ENCODE measurements at places on chromosomes 11 and 22. TPM values are rescaled to one million over a fixed set of nuclear protein-coding genes. Genes with fewer than 3 reads are reported as not detected.

DNA sequence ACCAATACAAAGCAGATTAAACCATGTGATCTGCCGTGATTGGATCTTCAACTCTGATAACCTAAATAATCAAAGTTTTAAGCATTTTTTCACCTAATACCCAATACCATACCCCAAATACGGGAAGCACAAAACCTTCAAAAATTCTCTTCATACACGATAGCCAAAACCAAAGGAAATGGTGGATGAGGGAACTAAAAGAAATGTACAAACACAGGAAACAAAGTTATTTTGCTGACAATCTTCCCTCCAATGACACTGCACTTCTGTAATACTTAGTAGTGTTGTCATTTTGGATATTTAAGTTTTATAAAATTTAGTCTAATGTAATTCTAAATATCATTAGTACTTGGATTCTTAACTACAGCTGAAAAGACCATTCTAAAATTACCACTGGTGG is 27.0 kb downstream of the CSTF3 start:
- DNase-seq: no peak

DNA sequence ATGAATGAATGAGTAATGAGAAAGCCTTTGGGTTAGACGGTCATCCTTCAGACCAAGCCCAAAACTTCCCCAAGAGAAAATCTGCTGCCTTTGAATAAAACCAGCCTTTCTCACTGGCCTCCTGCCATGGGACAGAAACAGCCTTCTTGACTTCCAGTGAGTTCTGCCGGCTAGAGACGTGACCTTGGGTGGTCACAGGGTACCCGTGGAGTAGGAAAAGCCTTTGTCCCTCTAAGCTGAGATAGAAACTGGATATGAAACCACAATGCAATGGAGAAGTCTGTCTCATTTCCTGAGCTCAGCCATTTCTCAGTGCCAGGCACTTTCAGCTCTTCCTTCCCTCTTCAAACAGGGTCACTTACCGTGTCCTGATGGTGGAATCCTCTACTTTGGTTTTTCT is 21.2 kb upstream of the YWHAH start:
- no peak for DNase-seq

DNA sequence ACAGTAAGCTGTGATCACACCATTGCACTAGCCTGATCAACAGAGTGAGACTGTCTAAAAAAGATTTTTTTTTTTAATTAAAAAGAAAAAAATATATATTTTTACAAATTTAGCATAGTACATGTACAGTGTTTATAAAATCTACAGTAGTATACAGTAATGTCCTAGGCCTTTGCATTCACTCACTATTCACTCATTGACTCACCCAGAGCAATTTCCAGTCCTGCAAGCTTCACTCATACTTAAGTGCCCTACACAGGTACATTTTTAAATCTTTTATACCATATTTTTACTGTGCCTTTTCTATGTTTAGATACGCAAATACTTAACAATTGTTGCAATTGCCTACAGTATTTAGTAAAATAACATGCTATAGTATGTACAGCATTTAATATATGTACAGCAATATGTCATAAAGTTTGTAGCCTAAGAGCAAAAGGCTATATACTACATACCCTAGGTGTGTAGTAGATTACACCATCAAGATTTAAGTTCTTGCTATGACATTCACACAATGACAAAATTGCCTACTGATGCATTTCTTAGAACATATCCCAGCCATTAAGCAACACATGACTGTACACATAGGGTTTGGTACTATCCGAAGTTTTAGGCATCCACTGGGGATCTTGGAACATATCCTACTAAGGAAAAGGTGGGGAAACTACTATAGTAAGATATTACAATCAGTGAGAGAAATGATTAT is 22.8 kb downstream of the PIK3C2A start:
- DNase-seq: no peak

- DNase-seq: no peak
Observed at GRCh38 chr22:37918580-37919270, 12.6 kb downstream of the MICALL1 start.

DNA sequence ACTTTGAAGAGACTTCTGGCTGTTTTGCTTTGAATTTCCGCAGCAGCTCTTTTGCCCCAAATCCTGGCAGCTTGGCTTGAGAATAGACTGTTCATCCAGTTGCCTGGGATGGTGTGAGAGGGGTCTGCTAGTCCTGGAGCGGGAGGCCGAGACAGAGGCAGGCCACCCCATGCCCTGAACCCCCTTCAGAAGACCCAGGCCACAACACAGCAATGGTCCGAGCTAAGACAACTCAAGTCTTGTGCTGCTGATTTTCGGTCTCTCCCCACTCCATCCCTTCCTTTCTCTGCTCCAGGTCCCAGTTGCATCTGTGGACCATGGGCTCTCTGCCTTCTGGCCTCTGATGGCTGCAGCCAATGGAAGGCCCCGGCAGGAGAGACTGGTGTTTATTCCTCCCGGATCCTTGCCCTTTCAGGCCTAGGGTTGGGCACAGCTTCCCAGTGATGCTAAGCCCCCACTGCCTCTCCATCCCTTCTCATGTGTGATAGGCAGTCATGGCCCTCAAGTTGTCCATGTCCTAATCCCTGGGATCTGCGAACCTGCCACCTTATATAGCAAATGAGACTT is 31.9 kb upstream of the TP53I11 start:
- no peak for DNase-seq

- DNase-seq: peak; percentile 98
Observed at GRCh38 chr22:37904572-37905533, 1.2 kb upstream of the MICALL1 start.

DNA sequence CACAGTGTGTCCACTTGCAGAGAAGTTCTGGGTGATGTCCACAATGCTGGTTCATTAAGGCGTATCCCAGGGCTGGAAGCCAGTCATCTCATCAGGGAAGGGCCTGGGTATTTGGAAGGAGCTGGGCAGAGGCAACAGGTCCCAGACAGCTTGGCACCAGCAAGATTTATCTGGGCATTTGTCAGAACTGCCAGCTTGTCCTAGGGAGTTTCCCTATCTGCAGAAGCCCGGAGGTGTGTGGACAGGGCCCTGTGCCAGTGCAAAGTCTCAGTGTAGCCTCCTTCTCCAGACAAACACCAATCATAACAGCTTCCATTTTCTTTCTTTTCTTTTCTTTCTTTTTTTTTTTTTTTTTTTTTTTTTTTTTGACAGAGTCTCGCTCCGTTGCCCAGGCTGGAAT is 125.3 kb upstream of the TIMP3 start:
- DNase-seq: no peak

DNA sequence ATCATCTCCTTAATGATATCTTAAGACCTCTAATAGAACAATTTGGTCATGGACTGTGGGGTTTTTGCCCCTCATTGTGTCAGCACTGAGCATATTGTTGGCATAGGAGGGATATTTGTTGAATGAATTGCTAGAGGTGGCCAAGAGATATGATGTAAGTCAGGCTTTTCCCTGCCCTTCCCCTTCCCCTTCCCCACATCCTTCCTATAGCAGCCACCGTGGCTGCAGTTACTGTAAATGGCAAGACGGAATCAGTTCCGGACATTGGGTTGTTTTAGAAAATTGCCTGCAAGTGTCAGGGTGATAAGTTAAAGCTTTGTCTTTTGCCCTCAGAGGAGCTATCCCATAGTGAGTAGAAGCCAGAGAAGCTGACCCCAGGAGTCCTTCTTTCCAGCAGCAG is 23.0 kb downstream of the LIMK2 start:
- DNase-seq: no peak

DNA sequence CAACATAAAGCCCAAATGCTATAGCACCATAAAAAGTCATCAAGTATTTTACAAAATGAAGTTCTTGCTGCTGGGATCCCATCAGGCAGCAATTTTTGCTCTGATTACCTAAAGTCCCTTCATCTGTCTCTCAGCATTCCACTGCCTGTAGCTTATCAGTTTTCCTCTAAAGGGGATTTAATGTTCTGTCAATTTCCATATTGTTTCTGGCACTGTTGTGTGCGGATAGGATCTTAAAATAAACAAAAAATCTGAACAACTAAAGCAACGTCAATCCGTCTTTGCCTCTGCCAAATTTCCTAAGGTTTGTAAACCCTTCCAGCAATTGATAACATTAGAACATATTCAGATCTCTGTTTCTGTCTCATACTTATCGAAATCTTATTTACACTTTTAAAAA is 1126.3 kb upstream of the RAG2 start:
- DNase-seq: no peak

GRCh38 chr22:24435323-24435645 is 7.9 kb downstream of the ADORA2A start:
- no peak for DNase-seq

DNA sequence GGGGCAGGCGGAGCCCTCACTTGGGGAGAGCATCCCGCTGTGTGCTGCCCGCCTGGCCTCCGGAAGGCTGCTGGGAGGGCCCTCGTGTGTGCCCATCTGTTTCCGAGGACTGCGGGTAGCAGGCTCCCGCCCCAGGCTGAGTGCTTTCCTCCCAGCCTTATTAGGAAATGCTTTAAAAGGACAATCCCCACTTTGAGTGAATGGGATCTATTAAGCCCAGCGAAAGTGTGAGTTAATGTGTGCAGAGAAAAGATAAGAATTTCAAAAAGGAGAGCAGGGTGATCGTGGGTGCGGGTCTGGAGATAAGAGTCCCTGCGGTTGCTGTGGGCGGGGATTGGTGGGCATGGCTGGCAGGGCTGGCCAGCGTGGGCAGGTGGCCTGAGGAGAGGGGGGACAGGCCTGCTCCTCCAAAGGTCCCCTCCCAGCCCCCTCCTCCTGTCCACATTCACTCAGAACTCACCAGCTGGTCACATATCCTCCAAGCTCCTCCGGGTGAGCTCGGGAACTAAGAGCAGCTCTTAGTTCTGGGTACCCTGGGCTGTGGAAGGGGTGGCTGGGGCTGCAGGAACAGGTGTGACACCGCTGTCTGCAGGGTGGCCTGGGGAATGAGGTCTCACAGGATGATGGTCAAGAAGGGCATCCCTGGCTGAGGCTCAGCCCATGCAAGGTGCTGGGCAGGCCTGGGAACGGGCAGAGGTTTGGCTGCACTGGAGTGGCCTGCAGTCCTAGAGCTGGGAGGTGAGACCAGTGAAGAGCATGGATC is 1260.3 kb downstream of the BRD1 start:
- DNase-seq: no peak

DNA sequence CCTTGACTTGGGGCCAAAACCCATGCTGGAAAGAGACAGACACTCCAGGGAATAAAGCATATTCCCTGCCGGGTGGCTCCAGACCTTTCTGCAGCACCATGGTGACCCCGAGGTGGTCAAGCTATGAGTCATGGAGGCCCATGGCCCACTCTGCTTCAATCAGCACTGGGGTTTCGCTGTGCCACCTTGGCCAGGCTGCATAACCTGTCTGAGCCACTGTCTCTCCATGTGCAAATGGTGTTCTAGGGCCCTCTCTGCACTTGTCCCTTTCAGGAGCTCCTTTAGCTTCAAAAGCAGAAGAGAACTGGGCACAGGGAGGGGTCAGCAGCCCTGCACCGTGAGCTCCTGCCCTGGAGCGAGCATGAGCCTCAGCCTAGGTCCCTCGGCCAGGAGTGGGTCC is 410.1 kb downstream of the SHANK2 start:
- no peak for DNase-seq

DNA sequence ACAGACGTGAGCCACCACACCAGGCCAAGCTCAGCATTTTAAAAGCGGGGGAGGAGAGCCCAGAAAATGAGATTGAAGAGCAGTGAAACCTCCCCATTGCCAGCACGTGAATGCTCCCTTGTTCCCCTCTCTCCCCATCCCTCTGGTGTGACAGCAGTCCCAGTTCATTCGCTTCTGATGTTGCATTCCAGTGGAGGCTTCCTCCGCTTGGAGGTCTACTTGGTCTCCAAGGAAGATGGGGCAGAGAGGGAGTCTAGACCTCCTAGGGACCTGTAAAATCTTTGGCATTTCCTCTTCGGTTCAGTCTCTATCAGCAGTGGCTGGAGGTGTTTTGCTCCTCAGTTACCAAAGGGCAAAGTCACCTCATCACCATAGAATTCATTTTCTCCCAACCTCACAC is 30.2 kb upstream of the EP300 start:
- DNase-seq: no peak

GRCh38 chr11:8714622-8715225 is 32.1 kb downstream of the RPL27A start:
- no peak for DNase-seq

DNA sequence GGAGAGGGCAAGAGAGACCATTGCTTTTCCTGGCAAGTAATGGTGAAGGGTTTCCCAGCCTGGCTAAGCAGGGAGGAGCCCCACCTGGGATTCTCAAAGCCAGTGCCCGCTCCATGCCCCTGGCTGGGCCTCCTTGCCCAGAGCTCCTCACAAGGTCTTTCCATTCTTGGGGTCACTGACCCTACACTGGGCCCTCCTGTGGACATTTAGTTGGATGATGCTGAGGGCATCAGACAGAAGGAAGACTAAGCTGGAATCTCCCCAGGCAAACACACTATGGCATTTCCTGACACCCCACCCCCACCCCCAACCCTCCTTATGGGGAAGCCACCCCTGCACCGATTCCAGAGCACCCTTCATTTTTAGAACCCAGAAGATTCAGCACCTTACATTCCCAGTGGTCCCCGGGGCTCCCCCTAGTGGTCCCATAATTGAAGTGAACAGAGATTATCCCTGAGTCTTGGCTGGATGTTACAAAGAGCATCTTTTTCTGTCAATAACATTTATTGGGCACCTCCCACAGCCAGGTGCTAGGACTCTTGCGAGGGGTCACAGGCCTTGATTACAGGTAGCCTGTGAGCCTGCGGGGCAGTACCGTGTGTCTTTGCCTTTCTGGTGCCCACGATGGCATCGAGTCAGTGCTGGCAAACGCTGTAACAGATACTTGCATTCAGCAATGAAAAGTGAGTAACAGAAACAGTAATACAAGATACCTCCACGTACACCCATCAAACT is 548.5 kb downstream of the BUD13 start:
- no peak for DNase-seq

- DNase-seq: no peak
Observed at GRCh38 chr11:28026634-28027290, 81.2 kb downstream of the KIF18A start.

DNA sequence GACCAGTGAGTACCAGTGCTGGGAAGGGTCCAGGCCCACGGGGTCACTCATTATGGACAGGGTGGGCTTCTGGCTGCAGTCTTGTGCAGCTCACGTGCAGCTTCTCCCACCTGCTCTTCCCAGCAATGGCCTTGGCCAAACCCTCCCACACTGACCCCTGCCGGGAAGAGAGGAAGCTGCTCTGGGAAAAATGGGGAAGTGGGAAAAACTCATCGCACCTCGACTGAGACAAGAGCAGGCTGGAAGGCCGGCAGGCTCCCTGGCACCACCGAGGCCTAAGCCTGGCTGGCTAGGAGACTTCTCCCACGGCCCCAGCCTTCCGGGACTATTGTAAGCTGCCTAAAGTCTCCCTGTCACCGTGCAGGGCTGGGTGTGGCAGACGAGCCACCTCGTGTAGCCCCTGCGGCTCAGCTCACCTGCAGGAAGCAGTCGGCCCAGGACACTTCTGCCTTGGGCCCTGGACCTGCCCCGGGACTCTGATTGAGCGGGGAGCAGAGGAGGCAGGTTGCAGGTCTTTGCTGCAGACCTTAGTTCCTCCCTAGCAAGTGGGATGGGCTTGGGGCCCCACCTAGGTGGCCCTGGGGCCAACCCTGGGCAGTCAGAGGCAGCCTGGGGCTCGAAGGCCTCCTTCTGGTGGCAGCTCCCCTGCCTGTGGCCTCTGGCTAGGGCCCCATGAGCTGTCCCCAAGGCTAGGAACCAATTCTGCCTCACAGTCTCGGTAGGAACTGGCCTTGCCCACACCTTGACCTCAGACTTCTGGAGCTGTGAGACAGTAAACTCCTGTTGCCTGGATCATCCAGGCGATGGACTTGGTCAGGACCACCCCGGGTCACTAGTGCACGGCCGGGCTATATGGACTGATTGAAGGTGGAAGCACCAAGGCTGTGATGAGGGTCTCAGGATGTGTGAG is 23.1 kb downstream of the MRGPRG start:
- no peak for DNase-seq

The GAS2L1 gene
- 42.9 TPM for polyA plus RNA-seq

The CRYBA4 gene
- polyA plus RNA-seq: not detected

The TRIM51 gene
- polyA plus RNA-seq: not detected

The RGL4 gene
- polyA plus RNA-seq: not detected

Measured in foreskin keratinocyte (primary cell).